ENCODE measurements at places on chromosomes 5 and 9. TPM values are rescaled to one million over a fixed set of nuclear protein-coding genes. Genes with fewer than 3 reads are reported as not detected.

The EPB41L4A gene
- 1.3 TPM for total RNA-seq

The ADAMTSL1 gene
- total RNA-seq, result 9.3 TPM

The PDGFRB gene
- 3.3 TPM for total RNA-seq

The SPATA6L gene
- 1.6 TPM for total RNA-seq

The PCDHGA4 gene
- total RNA-seq, result 0.15 TPM

The BRD3OS gene
- total RNA-seq, result 10.8 TPM

The GRAMD2B gene
- 21.8 TPM for total RNA-seq

The GFI1B gene
- not detected for total RNA-seq

The C9orf153 gene
- total RNA-seq, result not detected

The HAVCR1 gene
- not detected for total RNA-seq

The SPAAR gene
- not detected for total RNA-seq

The PIGO gene
- 22.6 TPM for total RNA-seq

The CDC37L1 gene
- total RNA-seq, result 14.7 TPM

The UGT3A1 gene
- not detected for total RNA-seq

The PTGS1 gene
- total RNA-seq, result 18.6 TPM

The PDE6A gene
- total RNA-seq, result under 0.01 TPM

The ZDHHC11 gene
- total RNA-seq, result 0.42 TPM

The PAPPA gene
- 0.78 TPM for total RNA-seq

The BARX1 gene
- total RNA-seq, result not detected

The ASPN gene
- not detected for total RNA-seq

The CARD9 gene
- 0.19 TPM for total RNA-seq

The CRHBP gene
- total RNA-seq, result not detected

The FTMT gene
- total RNA-seq, result not detected

The ALDH1A1 gene
- total RNA-seq, result not detected

The SHOC1 gene
- not detected for total RNA-seq

The TAF1L gene
- not detected for total RNA-seq

The MARCOL gene
- total RNA-seq, result not detected

The NIPAL4 gene
- 30.4 TPM for total RNA-seq

The CFAP90 gene
- total RNA-seq, result not detected

The ABLIM3 gene
- 5.5 TPM for total RNA-seq

The PLPP7 gene
- total RNA-seq, result 0.08 TPM

The HRH2 gene
- not detected for total RNA-seq

The DTWD2 gene
- 6.0 TPM for total RNA-seq

The CAMK4 gene
- 1.0 TPM for total RNA-seq

The RMI1 gene
- total RNA-seq, result 2.3 TPM

The ADRB2 gene
- total RNA-seq, result 11.9 TPM

The F12 gene
- total RNA-seq, result 7.5 TPM

The SLC6A7 gene
- not detected for total RNA-seq

The QRFP gene
- total RNA-seq, result not detected

The SLC45A2 gene
- total RNA-seq, result not detected

The EGFLAM gene
- total RNA-seq, result 0.31 TPM

The FOXD4L5 gene
- total RNA-seq, result not detected

The NTRK2 gene
- 0.16 TPM for total RNA-seq

The SMIM32 gene
- not detected for total RNA-seq

The CDH12 gene
- total RNA-seq, result not detected

The GRXCR2 gene
- total RNA-seq, result not detected

The TAF11L10 gene
- total RNA-seq, result not detected

The ACER2 gene
- 4.7 TPM for total RNA-seq

The FCHO2 gene
- total RNA-seq, result 4.7 TPM

The ZFP37 gene
- total RNA-seq, result 0.80 TPM

The DOCK2 gene
- 1.3 TPM for total RNA-seq

The CCDC152 gene
- 5.3 TPM for total RNA-seq

The COL27A1 gene
- total RNA-seq, result 10.2 TPM

All from hair follicular keratinocyte (primary cell).